Choroid plexus epithelial cell (primary cell): ENCODE measurements at places on chromosomes 7 and 10.

DNA sequence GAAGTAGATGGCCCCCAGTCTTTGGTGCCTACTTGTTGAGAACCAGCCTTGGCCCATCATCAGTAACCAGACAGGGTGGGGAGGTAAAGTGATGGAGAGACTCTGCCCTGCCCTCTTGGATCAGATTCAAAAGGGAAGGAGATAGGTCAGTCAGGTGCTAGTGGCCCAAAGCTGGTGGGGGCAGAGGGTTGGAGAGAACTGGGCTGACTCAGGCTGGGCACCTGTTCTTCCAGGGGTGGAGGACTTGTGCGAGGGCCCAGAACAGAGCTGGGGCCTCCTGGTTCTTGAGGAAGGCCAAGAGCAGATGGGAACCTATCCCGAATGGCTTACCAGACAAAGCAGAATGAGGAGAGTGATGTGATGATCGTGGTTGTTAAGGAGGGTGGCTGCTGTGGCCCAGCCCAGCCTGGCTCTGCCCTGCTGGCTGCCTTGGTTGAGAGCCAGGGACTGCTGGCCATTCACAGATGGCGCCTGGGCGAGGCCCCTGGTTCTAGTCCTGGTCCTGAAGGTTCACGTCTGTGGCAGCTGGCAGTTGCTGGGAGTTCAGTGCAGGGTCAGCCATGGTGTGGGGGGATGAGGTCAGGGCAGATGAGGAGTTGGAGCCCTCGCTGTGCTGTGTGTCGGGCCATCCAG is 36.6 kb downstream of the PALD1 start:
- DNase-seq: no peak

GRCh38 chr10:112227331-112227987 is 43.9 kb upstream of the GPAM start:
- peak; percentile 96 for DNase-seq

- no peak for DNase-seq
Observed at GRCh38 chr10:29022513-29022912, 266.4 kb upstream of the LYZL1 start.

DNA sequence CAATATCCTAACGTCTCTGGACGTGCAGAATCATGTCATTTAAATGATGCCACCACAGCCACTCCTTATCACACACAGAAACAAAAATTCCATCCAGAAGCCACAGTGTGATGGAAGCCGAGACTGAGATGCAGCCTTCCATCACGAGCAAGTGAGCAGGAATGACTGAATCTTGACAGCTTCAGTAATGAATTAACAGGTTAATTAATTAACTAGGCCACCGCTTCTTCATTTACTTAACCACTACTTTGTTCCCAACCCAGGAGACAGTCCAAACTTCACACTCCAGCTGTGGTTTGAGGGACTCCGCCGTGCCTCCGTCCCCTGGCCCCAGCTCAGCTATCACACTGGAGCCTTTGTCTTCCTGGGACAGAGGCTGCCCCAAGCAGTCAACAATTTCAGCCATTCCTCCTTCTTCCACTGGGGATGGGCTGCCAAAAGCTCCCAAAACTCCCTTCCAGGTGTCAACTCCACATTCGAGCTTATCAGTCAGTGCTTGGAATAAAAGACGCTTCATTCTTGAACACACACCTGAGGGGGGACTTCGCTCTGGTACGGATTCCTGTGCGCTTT is 65.9 kb downstream of the FGFR2 start:
- DNase-seq: no peak

GRCh38 chr10:129646973-129647372 is 179.9 kb downstream of the MGMT start:
- DNase-seq: no peak

- DNase-seq: peak; percentile 3
Observed at GRCh38 chr10:76309741-76310587, 878.5 kb downstream of the LRMDA start.

DNA sequence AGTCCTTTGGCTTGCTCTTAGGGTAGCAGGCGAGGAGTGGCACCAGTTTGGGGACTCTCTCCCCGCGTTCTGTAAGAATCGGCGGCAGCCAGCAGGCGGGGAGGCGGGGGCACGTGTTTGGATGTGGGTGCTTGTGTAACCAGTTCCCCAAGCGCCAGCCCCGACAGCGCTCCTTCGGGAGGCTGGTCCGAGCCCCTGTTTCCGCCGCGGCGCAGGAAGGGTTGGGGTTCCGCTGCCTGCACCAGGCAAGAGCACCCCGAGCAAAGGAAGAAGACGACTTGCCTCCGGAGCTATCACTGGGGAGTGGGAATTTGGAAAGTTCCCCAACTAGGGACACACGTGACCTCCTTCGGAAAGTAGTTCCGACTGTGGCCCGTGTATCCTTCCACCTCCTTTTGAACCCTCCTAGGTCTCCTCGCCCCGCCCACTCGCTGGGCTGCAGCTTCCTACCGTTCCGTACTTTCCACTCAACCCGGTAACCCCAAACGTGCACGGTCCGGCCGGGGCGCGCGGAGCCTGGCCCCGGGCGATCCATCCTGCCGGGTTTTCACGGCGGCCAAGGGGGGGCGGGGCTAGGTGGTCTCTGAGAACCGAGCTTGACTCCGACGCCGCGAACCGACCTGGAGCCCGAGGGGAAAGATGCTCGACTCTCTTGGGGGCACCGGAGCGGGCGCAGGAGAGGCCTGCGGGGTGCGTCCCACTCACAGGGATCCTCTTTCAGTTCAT is 1.2 kb downstream of the KLLN start:
- DNase-seq: peak; percentile 99

DNA sequence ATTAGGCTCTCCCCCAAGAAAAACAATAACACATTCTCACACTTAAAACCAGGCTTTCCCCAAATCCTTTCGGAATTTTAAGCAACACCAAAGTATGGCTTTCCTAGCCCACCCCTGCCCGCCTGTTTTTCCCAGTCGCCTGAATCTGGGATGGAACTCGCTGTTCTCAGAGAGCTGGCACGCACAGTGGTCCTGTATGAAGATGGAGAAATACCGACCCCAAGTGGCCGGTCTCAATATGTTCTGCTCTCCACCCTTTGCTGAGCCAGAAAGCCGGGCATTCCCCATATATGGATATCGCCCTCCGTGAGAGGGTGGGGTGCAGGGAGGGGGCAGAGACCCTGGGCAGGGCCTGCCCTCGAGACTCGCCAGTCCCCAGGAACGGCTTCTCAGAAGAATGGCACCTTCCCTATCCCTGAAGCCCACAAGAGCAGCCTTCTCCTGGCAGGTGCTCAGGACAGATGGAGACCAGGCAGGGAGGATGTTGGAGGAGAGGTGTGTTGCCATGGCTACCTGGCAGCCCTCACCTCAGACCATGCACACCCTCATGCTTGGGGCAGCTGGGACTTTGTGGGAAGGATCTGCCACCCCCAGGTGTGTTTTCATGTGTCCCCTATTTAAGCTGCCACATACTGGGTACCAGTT is 3.4 kb downstream of the TACR2 start:
- peak; percentile 78 for DNase-seq

- DNase-seq: no peak
Observed at GRCh38 chr10:1950803-1951495, 213.6 kb upstream of the ADARB2 start.

GRCh38 chr10:73183667-73184281 is 15.9 kb downstream of the FAM149B1 start:
- DNase-seq: peak; percentile 57

GRCh38 chr10:99870123-99870730 is 87.8 kb downstream of the ABCC2 start:
- no peak for DNase-seq
